Daoy (cell line): ENCODE measurements at places on chromosomes 3 and 15.

DNA sequence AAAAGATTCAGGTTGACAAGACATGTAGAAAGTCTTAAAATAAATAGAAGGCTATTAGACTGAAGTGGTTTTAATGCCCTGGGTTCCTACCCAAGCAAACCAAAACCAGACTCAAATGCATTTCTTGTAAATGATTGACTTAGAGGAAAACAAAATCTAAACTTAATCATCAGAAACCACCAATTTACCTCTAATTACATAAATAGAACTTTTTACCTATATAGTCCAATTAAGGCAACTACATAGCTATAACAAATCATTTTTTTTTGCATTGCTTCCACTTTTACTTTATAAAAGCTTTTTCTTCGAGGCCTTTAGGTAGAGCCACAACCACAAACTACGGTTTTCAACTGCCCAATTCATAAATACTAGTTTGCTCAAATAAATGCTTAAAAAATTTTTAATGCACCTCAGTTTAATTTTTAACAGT is 231.3 kb upstream of the ARHGEF26 start:
- no peak for DNase-seq

DNA sequence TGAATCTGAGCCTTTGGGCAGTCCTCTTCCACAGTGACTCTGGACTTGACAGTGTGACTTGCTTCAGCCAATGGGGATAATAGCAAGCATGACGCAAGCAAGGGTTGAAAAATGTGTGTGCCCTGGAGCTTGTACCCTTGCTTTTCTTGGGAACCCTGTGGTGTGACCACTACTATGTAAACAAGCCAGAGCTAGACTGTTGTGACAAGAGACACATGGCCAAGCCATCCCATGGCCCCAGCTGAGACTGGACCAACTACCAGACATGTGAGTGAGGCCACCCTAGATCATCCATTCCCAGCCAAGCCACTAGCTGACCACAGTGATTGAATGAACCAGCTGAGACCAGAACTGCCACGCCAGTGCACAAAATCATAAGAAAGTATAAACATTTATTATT is 11.8 kb downstream of the MYO1E start:
- DNase-seq, result no peak

DNA sequence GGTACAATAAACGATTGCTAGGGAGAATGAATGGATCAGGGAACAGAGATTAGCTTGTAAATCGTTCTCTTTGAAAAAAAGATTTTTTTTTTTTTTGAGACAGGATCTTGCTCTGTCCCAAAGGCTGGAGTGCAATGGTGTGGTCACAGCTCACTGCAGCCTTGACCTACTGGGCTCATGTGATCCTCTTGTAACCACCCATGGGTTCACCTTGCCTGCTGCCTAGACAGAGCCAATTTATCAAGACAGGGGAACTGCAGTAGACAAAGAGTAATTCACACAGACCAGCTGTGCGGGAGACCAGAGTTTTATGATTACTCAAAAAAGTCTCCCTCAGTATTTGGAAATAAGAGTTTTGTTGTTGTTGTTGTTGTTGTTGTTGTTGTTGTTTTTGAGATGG is 39.6 kb downstream of the METTL6 start:
- DNase-seq, result no peak

DNA sequence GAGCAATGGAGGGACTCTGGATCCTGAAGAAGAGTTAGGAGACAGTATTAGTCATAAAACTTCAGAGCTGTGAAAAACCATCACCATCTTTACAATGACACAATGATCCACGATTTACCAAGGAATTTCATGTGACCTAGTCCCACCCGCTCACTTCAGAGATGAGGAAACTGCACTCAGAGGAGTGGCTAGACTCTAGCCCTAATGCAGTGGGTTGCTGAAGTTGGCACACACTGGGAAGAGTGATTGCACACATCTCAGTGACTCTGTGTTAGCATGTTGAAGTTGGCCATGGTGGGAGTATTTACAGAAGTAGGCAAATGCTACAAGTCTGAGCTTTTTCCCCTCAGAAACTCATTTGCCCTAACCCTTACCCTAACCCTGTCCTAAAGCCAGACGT is 35.2 kb upstream of the SPATA12 start:
- no peak for DNase-seq

DNA sequence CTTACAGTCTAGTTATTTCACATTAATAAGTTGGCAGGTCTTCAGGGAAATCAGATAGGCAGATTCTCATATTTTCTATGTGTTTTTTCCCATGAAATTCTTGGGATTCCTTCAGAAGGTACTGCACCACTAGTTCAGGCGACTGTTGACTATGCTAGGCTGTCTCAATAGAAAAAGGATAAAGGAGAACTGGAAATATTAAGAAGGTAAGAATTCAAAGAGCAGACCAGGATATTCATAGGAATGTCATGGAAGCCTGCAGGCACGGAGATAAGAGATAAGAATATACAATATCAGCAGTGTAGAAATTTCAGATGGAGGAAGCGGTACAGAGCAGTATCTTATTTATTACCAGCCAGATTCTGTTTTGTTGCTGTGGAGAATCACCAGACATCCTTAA is 432.1 kb upstream of the MDFIC2 start:
- DNase-seq, result no peak

DNA sequence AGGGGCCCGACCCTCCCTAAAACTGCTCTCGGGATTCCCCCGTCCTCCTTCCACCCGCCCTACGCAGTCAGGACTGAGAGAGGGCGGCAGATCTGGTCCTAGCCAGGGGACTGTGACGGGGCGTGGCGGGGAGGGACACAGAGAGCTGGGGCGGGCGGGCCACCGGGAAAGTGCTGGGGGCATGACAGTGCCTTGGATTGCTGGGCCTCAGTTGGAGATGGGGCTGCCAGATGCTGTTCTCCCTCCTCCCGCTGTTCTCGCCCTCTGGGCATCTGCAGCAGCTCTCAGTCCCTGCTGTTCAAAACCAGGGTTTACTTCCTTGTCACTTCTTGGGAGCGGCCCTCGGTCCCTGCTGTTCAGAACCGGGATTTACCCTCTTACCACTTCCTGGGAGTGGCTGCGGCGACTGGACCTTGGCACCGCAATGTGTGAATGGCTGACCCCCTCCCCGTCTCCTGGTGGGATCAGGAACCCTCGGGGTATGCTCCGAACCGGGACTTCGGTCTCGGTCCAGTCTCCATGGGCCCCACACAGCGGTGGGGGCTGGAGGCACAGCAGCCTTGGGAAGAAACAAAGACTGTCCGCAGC is 1.8 kb upstream of the RPP25 start:
- DNase-seq, result peak; percentile 46
